ENCODE measurements at places on chromosomes 4 and X.
A peak's percentile ranks its signal among the peaks of the same experiment; 100 is the strongest.

DNA sequence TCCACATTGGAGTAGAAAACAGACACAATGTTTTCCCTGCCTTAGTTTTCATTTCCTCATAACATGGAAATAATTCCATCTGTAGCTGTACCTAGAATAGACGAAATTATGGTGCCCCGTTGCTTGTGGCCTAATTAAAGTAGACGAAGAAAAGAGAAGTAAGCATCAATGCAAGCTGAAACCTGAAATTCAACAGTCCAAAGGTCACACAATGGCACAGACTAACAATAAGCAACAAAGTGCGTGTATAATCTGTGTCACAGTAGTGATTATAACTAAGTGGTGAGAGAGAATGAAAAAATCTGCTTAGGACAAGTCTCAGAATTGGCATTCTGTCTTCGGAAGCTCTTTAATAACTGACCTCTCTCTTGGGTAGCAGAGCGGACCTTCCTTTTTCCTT is 24.3 kb downstream of the MAGEB17 start:
- no peak for DNase-seq

DNA sequence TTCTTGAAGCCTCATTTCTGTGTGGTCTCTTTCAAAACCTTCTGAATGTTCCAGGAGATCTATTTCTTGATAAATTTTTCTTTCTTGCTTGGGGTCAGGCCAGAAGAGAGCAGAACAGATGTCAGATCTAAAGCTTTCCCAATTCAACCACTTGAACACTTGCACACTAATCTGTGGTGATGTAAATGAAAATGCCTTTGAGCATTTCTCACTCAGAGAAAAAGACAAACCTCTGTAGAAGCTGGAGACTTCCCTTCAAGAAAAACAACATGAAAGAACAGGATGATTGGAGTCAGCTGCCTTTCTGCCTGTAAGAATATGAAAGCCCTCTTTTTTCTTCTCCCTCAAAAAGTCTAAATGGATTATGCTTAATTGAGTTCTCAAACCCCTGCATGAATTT is 11.2 kb downstream of the IGFBP7 start:
- DNase-seq: no peak

- no peak for DNase-seq
Measured at GRCh38 chr4:153538487-153539357, 72.6 kb downstream of the TMEM131L start.

DNA sequence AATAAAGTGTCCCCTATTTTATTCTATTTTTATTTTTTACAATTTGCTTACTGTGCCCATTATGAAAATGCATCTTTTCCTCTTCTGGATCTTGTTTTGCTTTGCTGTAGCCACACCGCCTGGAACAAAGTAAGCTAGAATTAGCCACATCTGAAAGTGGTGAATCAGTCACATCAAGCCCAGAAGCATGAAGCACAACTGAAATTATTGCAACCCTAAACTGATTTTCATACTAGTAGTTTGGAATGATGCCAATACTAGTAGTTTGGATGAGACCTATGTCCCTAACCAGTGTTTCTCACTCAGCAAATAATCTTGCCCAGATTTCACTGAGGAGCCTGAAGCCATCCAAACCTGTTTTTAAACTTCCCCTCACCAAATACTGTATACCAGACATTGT is 303.0 kb downstream of the EPHA5 start:
- no peak for DNase-seq

DNA sequence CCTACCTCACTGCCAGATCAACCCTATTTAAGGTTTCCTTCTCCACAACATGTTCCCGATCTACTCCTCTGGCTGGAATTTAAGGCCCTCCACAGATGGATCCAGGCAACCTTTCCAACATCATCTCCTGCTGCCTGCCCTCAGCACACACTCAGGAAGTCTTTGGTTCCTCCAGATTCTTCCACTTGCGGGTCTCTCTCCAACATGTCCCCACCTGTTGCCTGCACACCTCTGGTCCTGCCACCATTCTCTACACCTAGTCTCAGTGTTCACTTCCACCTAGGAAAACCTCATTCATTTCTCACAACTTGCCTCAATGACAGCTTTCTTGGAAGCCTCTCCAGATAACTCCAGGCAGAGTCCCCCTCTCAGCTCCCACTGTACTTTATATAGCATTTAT is 80.1 kb downstream of the RTL5 start:
- DNase-seq: no peak

DNA sequence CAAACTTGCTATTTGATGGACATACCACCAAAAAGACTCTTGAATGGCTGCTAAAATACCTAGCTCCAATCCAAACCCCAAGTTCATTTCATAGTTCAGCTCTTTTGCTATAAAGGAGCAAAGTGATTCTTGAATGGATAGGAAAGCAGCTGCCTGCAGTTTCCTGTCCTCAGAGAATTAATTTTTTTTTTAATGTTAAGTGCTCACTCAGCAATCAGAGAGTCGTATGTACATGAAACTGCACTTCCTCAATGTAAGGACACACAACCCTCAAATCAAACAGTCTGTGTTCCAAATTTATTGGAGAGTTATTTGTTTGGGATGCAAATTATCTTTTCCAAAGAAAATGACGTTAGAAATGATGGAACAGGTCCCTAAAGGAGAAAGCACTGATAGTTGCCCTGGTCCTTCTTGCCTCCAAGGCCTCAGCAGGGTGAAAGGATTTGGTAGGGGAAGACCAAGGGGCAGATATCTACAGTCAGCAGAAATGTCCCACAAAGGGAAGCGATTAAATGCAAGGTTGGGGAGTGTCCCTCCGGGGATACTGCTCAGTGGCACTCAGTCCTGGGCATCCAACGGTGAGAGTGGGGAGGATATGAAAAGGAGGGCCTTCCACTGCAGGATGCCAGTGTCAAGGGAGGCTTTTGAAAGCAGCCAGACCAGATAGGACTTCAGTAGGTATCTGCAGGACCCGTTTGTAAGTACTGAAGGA is 67.2 kb upstream of the RASGEF1B start:
- DNase-seq: no peak

DNA sequence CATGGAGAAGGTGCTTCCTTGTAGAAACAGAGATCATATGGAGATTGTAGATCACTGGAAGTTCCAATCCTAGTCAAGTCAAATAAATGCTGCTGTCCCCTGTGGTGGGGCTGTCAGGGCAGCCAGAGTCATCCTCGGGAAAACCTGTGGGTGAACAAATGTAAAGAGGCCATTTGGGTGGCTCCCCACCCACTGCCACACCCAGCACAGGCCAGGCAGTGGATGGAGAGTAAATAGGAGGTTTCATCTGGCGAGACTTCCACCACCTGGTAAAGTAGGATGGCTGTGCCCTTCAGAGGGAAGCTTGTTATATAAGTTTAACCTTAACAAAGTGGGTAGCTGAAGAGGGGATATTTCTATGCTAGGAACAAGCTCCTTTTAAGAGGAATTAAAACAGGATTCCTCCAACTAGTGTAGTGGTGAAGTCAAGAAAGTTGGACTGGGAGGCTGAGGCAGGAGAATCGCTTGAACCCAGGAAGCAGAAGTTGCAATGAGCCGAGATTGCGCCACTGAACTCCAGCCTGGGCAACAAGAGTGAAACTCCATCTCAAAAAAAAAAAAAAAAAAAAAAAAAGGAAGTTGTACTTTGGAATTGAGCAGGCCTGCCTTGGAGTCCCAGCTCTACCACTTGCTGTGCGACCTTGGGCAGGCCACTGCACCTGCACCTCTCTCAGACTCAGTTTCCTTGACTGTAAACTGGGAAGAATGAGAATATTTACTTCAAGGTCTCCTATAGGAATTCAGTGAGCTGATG is 273.7 kb downstream of the PTTG2 start:
- DNase-seq: no peak

DNA sequence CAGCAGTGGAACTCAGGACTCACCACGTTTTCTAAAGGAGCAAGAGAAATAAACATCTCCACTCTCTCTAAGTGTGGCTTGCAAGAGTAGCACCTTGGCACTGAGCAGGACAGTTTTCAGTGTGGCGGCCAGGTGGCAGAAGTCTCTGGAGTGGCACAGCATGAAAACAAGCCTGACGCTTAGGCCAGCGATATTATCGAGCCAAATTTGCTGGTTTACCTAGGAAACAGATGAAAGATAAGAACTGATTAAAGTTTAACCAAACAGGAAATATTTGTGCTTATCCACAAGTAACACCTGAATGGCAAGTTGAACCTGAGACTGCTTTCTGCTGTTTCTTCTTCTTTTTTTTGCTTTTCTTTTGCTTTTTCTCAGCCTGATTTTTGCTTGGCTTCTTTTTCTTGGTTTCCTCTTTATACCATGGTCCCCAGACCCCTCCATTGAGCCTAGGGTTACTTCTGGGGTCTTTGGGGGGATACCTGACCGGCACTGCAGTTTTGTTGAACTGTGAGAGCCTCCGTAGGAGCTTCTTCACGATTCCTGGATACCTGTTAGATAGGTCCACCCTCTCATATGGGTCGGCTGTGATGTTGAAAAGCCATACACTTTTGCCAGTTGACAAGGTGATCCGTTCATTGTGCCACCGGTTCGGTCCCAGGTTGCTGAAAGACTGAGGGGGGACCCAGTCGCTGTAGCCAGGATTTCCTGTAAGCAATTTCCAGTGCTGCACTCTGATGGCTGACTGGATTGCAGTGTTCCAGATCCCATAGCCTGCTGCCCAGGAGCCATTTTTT is 77.3 kb downstream of the ARSJ start:
- DNase-seq: peak; percentile 63

DNA sequence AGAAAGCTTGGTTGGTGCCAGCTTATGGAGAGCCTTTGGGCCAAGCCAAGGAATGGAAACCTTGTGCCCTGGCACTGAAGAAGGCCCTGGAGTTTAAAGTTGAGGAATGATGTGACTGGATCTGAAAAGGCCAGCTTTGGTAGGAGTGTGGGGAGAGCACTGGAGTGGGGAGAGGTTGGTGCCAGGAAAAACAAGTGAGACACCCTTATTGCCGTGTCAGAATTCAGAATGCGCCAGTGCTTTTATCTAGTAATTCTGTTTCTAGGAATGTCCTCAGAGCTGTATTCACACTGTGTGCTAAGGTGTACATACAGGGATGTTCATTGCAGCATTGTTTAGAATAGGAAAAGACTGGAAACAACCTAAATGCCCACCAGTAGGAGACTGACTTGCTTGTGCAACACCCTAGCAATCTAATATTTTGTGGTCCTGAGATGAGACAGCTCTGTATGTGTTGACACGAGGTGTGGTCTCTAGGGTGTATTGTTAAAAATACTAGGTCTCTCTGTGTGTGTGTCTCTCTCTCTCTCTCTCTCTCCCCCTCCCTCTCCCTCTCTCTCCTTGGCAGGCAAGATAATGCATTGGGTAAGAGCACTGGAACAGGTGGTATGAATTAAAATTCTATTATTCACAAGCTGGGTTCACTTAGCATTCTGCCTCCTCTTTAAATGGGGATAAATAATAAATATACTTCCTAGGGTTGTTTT is 107.8 kb downstream of the GATB start:
- no peak for DNase-seq

GRCh38 chrX:17563515-17563914 is 173.8 kb upstream of the SCML1 start:
- no peak for DNase-seq

Measured in stimulated activated CD8-positive, alpha-beta memory T cell treated with anti-CD3 and anti-CD28 coated beads, Interleukin-4, amount 100 ng/mL, for 1 hour (primary cell).